ENCODE measurements at places on chromosomes 12 and 14.

DNA sequence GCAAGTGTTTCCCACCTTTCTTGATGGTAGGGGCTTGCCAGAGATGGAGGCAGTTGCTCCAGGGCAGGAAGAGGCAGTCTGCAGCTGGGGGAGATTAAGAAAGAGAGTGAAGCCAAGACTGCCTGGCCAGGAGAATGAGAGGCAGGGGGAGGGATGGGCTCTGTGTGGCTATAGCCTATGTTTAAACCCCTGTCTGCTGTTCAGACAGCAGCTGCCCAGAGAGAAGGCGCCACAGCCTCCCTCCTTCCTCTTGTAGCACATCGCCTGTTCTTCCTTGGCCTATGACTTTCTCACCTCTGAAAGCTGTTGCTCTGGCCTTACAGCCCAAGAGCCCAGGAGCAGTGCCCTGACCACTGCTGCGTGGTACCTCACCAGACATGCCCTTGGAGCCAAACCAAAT is 61.7 kb downstream of the EMP1 start:
- peak; percentile 78 for DNase-seq

DNA sequence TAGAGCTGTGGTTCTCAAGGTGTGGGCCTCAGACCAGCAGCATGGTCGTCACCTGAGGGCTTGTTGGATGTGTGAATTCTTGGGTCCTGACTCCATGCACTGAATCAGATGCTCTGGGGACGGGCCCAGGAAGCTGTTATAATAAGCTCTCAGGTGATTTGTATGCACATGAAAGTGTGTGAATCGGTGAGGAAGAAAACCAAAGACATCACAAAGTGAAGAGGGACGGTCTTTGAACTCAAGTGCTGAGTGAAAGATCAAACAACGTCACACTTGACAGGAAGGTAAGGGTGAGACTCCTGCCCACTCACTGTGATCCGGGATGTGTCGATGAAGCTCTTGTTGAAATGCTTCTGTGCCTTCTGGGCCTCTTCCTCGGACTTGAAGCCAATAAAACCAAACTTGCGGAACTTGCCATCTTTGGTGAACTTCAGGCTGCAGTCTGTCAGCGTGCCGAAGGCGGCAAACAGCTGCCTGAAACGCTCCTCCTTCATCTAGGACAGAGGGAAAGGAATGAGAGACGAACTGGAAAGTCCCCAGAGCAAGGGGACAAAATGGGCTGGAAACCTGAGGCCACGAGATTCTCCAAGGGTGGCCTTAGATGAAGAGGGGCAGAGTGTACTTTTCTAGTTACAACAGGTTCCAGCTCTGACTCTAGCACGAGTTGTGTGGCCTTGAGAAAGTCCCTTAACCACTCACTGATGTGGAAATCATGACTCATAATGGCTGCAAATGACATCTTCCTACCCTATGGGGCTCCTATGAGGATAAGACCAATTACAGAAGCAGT is 4.0 kb downstream of the RBM19 start:
- no peak for DNase-seq

DNA sequence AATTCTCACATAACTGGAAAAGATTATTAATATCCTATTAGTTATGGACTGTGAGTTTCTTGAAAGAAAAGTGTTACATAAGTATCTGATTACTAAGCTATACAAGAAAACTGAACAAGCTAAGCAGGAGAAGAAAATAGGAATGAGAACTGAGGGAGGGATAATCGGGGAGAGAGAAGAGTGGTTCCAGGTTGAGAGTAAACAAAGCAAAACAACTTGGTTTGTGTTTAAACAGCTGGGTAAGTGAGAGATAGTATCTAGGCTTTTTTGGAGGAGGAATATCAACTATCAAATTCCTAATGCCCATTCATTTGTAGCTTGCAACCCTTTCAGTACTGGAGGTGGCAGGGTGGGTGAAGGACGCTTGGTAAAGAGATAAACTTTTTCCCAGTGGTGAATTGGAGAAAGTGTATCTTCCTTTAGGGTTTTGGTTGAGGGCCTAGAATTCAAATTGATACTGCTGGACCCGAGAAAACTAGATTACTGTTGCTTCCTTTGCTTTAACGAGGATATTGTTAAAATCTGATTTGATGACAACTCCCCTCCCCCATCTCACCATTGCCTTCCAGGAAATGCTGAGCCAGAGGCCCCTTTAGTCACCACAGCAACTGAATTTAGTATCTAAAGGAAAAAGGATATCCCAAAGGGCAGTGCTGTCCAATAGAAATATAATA is 2.0 kb upstream of the SLC2A3 start:
- no peak for DNase-seq

- DNase-seq = peak; percentile 62
Measured at GRCh38 chr12:108686780-108687179, 44.5 kb downstream of the CORO1C start.

GRCh38 chr12:55929306-55929791 is 1.6 kb upstream of the DGKA start:
- DNase-seq = peak; percentile 59

DNA sequence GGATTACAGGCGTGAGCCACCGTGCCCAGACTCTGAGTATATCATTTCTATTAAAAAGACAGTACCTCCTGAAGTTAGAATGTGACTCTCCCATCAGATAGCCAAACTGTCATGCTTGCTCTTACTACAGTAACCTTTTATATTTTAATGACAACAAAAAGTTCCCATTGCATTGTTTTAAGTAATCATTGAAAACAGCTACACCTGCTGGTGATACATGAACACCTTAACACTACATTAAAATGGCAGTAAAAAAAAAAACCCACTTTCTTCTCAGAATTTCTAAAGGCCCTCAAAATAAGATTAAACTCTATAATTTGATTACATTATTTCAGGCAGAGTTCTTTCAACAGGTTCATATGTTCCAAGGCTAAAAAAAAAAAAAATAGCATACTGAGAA is 76.7 kb downstream of the SH2B3 start:
- no peak for DNase-seq

DNA sequence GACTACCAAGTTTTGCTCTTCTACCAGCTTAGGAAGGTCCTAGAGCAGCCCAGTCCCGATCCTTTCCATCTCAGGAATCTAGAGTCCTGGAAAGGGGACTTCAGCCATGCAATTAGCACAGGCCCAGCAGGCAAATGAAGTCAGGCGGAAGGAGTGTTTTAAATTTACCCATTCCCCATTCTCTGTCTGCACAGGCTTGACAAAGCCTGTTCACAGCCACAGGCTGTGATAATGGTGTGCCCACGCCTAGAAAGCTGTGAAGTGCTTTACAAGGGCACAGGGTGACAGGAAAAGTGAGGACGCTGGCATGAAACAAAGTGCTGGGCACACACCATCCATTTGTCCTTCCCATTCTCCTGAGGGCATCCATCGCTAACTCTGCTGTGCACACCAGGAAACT is 79.0 kb downstream of the PITPNM2 start:
- no peak for DNase-seq
